WERI-Rb-1 (cell line): ENCODE measurements at places on chromosomes 12 and 14.

DNA sequence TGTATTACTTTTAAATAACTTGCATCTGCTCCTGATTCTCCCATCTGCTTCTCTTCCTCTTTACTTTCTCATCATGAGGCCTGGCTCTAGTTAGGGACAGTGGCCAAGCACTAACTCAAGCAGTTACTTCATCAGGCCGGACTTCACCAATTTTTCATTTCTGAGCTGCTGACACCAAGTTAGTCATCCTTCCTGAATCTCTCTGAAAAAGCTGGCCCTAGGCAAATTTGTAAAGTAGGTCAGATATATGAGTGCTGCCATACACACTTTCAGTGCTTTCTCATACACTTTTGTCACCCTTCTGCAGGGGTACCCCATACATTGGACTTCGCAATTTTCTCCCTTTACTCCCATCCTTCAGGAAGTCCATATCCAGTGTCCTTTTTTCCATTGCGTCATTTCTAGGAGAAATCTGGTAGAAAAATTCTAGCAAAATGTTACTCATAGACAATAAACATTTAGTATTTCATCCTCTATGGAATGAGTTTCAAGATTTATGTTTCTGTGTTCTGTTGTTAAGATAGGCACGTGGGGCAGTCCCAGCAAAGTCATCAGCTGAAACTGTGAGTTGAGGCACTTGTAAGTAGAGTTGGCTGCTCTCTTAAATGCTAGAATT, 276.8 kb upstream of the TMPO start:
- DNase-seq, result no peak

- no peak for DNase-seq
Observed at GRCh38 chr12:52892207-52892852, 12.5 kb downstream of the KRT8 start.

GRCh38 chr12:101946233-101946611, 68.8 kb downstream of the DRAM1 start:
- no peak for DNase-seq

DNA sequence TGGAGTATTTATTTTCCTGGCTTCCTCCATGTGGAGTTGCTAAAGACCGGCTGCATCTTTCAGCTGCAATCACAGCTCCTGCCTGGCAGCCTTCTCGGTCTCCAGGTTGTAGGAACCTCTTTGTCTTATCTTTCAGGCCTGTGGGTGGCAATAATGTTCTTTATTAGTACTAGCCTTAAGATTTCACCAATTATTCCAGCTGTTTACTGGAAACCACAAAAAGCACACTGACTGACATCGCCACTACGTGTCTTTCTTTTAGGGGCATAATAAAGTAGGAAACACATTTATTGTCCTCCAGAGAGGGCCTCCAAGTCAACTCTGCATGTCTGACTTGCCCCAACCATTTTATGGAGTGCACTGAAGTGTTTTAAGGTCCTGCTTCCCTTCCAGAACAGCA, 1116.5 kb upstream of the TMEM132C start:
- no peak for DNase-seq

DNA sequence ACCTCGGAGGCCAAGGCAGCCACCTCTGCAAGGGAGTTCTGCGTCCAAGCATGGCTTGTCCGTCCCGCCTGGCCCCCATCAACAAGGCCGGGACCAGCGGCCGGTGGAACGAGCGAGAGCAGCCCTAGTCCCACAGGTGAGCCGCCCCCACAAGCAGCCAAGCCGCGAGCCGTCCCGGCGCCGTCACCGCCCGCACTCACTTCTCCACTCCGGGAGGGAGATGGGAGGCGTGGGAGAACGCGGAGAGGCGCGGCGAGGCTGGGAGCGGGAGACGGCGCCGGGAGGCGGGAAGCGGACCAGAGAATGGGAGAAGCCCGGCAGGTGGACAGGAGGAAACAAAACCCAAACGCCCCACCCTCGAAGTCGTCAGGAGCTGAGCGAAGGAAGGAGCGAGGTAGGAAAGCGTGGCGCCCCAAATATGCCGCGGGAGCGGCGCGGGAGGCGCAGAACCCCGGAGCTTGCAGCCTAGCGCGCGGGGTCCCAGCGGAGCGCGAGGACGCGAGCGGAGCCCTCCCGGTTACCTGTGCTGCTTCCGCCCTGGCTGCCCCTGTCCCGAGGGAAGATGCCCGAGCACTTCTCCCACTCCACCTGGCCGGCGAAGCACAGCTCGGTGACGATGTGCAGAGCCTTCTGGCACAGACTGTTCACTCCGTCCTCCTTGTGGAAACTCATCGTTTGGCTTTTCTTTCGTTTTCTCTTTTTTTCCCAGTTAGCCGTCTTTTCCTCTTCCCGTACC, 600 bp downstream of the SYT10 start:
- DNase-seq, result no peak

DNA sequence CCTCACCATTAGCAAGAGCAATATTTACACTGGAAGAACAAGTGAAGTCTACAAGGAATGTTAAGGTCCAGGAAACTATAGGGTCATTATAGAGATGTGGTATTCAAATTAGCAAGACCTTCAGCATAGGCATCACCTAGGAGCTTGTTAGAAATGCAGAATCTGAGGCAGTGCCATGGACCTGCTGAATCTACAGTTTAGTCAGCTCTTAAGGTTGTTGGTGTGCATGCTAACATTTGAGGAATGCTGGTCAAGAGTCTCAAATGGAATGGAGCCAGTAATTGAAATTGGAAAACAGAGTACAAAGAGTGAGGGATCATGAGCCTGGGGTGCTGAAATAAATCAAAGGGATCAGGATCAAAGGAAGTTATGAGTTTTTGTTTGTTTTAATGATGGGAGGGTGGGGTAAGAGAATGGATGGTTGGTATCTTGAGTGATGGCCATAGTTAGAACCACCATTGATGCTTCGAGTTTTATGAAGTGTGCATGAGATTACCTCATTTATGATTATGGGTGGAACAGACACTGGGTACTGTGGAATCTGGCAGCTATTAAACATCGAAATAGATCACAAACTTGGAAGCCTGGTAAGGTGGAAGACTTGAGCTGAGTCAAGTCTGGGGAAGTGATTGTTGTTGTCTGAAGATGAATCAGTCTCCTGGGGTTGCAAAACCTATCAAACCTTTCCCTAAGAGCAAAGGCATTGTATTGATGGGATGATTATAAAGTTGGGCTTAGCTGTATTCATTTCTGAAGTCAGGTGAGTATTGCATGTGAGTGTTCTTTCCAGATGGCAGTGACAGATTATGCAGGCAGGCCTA, 323.3 kb upstream of the E2F7 start:
- DNase-seq, result no peak

DNA sequence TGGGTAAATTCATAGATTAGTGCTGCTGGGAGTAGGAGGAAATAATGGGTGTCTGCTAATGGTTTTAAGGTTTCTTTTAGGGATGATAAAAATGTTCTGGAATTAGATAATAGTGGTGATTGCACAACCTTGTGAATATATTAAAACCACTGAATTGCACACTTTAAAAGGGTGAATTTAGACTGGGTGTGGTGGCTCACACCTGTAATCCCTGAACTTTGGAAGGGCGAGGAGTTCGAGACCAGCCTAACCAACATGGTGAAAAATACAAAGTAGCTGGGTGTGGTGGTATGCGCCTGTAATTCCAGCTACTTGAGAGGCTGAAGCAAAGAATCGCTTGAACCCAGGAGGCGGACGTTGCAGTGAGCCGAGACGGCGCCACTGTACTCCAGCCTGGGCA, 1.3 kb downstream of the RAD52 start:
- no peak for DNase-seq

GRCh38 chr12:69161829-69162228, 77.5 kb upstream of the CPSF6 start:
- DNase-seq, result no peak

DNA sequence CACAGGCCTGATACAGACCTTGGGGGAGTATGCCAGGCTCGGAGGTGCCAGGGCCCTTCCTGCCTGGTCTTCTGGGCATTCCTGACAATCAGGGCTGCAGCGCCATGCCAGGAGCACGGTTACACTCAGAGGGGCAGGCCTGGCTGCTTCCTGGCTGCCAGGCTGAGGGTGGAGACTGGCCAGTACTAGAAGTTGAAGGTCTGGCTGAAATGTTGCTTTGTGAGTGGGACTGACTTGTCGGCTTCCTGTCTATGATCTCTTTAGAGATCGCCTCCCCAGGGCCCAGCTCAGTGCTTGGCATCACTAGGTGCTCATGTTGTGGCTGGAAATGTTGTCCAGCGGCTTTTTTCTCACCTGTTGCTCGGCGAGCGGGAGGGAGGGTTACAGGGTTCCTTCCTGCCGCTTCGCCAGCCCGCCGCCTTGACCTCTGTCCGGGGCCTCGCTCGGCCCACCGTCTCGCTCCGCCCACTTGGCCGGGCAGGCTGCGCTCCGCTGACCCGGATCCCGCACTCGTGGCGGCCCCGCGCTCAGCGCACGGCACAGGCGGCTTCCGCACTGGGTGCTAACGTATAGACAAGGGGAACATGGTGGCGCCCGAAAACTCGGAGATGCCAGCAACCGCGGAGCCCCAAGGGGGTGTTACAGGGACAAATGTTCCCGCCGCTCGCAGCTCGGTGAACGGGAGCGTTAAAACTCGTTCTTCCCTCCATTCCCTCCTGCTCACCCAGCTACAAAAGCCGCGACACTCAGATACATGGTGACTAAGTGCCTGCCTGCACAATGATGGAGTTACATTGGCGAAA, 32.6 kb downstream of the PAPLN start:
- DNase-seq, result no peak

DNA sequence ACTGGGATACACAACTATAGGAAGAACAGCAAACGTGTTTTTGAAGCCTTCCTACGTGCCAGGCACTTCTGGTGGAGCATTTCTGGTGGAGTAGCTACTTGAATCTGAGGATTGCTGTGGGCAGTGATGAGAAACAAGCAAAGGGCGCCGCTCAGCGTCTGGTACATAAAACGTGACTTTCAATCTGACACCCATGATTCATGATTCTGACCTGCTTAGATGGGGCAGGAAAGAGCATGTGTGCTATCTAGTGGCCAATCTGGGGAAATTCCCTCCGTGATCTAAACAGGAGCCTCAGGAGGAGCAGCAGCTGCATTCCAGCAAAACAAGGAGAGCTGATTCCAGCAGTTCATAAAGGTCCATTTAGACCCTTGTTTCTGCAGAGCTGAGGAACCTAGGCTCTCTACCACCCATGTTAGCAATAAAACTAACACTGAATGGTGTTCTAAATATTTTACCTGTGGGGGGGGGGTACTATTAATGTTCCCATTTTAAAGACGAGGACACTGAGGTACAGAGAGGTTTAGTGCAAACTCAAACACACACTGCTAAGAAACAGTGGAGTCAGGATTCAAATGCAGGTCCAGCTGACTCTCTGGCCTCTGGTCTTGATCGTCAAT, 37.8 kb downstream of the PAH start:
- DNase-seq, result peak; percentile 80

GRCh38 chr12:94705676-94706075, 55.3 kb upstream of the TMCC3 start:
- no peak for DNase-seq
